Stimulated activated CD4-positive, alpha-beta T cell treated with anti-CD3 and anti-CD28 coated beads, Interleukin-12 subunit alpha, Interleukin-12 subunit beta, amount 100 ng/mL, for 4 hours (primary cell): ENCODE measurements at places on chromosomes 7 and 10.

DNA sequence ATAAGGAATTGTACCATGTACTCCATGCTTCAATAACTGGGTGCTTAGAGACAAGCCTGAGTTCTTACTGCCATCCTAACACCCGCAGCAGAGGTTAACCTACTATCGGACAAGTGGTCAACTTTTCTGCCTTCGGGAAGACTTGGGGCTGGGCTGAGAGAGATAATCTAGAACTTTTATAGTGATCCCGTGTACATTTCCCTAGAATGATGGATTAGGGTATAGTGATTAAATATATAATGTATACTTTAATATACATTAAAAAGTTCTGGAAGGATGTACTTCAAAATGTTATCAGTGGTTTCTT lies 12.2 kb upstream of the HNRNPF start:
- no peak for DNase-seq

GRCh38 chr10:6678211-6678803 lies 98.2 kb upstream of the PRKCQ start:
- peak; percentile 58 for DNase-seq

- DNase-seq = no peak
Observed at GRCh38 chr7:67306331-67306730, 309.7 kb downstream of the TYW1 start.

- DNase-seq = no peak
Observed at GRCh38 chr7:29948587-29948986, 41.0 kb downstream of the SCRN1 start.
